ENCODE measurements at places on chromosomes 7 and 10.
A peak's percentile ranks its signal among the peaks of the same experiment; 100 is the strongest.

DNA sequence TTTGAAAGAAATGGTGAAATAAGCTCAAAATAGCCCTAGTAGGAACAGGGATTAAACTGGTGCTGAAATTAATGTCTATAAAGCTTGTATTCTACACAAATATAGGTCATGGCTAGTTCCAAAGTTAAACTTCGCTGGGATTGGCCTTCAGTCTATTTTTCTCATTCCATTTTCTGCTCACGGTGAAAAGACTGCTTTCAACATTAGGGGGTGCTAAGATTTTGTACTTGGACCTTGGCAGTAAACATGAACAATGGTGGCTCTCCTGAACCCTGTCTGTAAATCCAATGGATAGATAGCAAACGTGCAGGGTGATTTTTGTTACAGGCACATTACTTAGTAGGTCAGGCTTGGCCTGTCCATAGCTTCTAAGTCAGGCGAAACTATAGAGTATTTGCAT lies 36.0 kb upstream of the RSU1 start:
- peak; percentile 72 for DNase-seq

DNA sequence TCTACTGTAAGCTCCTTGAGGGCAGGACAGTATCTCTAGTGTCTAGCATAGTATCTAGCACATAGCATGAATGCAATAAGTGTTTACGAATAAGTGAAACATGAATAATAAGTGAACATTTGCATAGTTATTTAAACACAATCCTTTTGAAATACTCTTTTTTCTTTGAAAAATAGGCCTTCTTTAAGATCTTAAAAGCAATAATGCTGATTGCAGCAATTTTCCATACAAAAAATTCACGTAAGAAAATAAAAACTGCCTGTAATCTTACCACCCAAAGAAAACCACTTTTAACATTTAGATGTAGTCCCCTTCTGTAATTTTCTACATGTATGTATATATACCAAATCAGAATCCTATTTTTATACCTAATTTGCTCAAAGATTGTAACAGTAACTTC lies 162.5 kb upstream of the HPS1 start:
- DNase-seq: no peak

- no peak for DNase-seq
Observed at GRCh38 chr7:132376361-132377013, 199.8 kb downstream of the PLXNA4 start.

GRCh38 chr10:125684581-125684980 lies 1.6 kb upstream of the TEX36 start:
- no peak for DNase-seq

GRCh38 chr7:129824291-129825208 lies 128.2 kb downstream of the UBE2H start:
- peak; percentile 39 for DNase-seq

GRCh38 chr7:137245890-137246289 lies 97.6 kb downstream of the PTN start:
- DNase-seq: peak; percentile 42

- peak; percentile 64 for DNase-seq
Observed at GRCh38 chr10:27504808-27505460, 830 bp downstream of the RAB18 start.

GRCh38 chr10:6564367-6564766 lies 15.7 kb downstream of the PRKCQ start:
- no peak for DNase-seq

DNA sequence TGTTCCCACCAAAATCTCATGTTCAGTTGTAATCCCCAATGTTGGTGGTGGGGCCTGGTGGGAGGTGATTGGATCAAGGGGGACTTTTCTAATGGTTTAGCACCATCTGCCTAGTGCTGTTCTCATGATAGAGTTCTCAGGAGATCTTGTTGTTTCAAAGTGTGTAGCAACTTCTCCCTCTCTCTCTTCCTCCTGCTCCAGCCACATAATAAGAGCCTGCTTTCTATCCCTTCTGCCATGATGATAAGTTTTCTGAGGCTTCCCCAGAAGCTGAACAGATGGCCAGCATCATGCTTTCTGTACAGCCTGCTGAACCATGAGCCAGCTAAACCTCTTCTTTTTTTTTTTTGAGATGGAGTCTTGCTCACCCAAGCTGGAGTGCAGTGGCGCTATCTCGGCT lies 910.6 kb downstream of the KCNMA1 start:
- DNase-seq: no peak

DNA sequence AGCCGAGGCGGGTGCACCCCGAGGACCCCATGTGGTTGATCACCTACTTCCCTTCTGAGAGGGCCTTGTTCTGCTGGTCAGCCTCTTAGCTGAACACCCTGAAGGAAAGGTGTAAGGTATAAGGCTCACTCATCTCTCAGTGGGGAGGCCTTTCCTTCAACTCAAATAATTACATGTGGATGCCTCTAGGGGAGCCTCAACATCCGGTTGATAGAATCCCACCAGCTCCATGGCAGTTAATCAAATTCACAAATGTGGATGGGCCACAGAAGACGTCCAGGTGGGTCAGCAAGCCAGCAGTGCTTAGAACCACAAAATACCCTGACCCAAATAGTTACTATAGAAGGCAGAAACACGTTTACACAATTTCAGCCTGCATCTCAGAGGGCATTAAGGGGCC lies 37.7 kb upstream of the ZNF32 start:
- DNase-seq: no peak

GRCh38 chr10:107899075-107899474 lies 734.6 kb upstream of the SORCS1 start:
- DNase-seq: no peak

DNA sequence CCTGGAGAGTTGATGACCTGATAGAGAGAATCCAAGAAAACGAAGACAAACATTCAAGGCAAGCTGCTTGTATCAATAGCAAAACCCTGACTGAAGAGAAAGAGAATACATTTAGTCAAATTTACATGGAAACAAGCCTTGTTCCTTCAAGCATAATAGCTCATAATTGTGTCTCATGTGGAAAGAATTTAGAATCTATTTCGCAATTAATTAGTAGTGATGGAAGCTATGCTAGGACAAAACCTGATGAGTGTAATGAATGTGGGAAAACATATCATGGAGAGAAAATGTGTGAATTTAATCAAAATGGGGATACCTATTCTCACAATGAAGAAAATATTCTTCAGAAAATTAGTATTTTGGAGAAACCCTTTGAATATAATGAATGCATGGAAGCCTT lies 18.0 kb downstream of the RBAK start:
- no peak for DNase-seq

DNA sequence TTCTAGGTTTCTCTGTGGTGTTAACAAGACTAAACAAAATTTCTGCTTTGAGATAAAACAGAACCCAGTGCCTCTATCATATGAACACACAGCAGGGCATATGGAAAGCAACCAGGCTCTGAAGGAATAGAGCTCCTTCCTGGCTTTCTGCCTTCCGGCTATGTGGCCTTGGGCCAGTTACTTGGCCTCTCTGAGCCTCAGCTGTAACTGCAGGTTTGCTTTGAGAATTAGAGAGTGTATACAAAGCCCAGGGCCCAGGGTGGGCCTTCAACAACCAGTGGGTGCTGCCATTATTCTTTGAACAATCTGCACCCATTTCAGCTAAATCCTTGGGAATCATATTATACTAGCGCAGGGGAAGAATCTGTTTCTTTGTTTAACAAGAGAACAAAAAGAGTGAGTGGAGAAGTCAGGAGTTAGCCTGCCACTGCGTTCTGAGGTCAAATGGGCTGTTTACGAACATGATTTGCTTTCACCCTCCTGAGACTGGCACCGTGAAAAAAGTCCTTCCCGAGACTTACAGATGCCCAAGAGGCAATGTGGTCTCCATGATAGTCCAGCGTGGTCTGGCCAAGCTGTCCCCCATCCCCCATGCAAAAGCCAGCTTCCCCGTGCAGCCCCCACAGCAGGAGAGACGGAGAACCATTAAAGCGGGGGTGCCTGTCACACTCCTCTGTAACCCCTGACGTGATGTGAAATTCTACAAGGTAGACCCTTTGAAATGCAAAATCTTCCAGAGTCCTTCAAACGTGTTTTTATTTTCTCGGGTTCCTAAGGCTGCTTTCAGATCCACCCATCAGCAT lies 4.9 kb downstream of the FAM53B start:
- DNase-seq: peak; percentile 15

- DNase-seq: no peak
Observed at GRCh38 chr7:132307465-132307864, 268.8 kb downstream of the PLXNA4 start.

DNA sequence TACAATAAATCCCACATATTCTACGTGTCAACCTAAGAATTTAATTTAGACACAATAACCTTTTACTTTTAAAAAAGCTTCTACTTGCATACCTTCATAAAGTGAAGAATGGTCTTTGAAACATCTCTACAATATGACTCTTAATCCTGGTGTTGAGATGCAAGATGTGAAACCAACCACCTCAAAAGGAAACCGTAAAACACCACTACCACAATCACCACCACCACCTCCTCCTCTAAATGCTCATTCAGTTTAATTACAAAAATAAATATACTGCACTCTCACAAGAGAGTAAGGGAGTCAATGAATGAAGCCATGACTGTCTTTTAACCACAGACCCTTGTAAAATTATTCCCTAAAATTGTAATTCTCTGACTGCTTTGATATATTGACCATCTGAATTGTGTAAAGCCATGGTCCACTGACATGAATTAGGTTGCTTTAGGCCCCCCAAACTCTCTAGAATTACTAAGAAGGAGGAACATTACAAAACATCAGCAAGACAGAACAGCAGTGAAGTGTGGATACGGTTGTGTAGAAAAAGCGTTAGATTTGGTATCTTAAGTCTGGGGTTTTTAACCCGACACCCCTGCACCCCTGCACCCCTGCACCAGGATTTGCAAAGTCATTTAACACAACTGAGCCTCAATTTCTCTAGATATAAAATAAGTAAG lies 171.4 kb downstream of the SFMBT2 start:
- no peak for DNase-seq

- no peak for DNase-seq
Observed at GRCh38 chr7:25256333-25256819, 28.1 kb upstream of the NPVF start.

DNA sequence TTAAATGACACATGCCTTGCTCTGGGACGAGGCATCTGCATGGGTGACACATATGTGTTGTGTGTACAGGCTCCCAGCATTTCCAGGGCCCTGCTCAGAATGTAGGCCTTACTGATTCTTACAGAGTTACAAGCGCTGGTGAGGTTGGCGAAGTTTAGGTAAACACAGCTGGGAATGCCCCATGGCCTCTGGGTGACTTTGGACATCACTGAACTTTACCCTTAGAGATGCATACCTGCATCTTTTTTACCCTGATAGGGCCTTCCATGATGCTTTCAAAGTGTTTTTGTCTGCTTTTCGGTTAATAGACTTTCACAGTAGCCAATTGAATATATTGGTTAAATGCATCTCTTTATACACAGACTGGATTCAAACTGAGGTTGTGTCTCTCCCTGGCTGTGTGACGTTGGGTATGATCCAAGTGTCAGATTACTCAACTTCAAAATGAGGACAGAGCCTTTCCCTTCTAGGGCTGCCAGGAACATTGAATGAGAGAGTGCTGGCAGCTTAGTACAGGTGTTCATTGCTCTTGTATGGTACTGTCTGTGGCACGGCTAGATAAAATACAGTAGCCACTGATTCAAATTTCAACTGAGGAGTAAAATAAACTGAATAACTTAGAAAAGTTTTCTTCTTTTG lies 29.5 kb downstream of the EGFR start:
- no peak for DNase-seq

- peak; percentile 15 for DNase-seq
Observed at GRCh38 chr10:62166331-62167131, 102.1 kb downstream of the RTKN2 start.

GRCh38 chr10:1210667-1211066 lies 154.5 kb downstream of the WDR37 start:
- no peak for DNase-seq

- no peak for DNase-seq
Observed at GRCh38 chr7:28575241-28575643, 162.9 kb downstream of the CREB5 start.

DNA sequence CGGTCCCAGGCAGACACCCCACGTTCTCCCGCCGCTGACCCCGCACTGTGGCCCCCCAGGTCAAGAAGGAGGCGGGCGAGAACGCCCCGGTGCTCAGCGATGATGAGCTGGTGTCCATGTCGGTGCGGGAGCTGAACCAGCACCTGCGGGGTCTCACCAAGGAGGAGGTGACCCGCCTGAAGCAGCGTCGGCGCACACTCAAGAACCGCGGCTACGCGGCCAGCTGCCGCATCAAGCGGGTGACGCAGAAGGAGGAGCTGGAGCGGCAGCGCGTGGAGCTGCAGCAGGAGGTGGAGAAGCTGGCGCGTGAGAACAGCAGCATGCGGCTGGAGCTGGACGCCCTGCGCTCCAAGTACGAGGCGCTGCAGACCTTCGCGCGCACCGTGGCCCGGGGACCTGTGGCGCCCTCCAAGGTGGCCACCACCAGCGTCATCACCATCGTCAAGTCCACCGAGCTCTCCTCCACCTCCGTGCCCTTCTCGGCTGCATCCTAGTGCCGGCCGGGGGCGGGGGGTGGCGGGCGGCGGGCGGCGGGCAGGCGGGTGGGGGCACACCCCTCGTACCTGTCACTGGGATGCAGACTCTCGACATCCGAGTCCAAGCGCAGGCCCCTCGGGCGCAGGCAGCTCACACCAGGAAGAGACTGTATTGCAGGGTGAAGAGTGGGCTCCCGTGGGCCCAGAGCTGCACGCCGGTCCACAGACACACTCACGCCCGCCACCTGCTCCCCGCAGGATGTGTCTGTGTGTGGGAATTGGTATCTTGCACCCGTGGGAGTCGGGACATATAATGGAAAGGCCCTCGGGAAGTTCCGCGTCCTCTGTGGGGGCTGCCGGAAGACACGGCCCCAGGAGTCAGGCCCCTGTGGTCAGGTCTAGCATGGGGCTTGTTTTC lies 9.6 kb downstream of the MAFK start:
- DNase-seq: no peak

DNA sequence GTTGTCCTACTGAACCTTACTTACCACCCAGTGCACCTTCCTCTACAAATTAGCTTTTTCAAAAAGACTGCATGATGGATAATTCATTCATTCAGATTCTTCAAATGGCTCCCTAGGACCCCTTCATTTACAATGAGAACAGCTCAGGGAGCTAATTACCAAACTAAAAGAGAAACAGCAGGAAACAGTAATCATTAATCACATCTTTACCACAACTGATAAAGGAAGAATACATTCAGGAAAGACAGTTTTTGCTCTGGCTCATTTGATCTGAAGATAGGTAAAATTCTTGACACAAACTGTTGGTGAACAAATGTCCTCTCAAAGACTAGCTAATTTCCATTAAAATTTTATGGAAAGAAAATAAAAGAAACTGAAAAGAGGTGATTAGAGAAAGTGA lies 1652.7 kb upstream of the LRRTM3 start:
- DNase-seq: no peak

GRCh38 chr7:22931011-22931410 lies 82.9 kb downstream of the HYCC1 start:
- no peak for DNase-seq

DNA sequence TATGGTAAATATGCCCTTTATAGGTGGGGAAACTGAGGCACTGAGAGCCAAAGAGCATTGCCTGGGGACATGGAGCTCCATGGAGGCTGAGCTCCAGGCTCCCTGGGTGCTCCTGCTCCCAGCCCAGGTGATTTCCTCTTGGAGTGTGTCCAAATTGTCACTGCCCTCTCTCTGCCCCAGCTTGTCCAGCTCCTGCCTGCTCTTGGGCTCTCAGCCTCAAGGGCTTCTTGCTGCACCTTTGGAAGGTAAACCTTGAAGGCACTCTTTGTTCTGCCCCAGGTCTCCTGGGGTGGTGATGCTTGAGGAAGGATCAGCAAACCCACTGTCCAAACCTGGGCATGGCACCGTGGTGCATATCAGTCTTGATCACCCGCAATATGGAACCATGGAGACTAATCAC lies 166.1 kb downstream of the RPS24 start:
- DNase-seq: no peak

Measured in iris pigment epithelial cell (primary cell).